ENCODE measurements at places on chromosomes 11 and 22. TPM values are rescaled to one million over a fixed set of nuclear protein-coding genes. Genes with fewer than 3 reads are reported as not detected.

DNA sequence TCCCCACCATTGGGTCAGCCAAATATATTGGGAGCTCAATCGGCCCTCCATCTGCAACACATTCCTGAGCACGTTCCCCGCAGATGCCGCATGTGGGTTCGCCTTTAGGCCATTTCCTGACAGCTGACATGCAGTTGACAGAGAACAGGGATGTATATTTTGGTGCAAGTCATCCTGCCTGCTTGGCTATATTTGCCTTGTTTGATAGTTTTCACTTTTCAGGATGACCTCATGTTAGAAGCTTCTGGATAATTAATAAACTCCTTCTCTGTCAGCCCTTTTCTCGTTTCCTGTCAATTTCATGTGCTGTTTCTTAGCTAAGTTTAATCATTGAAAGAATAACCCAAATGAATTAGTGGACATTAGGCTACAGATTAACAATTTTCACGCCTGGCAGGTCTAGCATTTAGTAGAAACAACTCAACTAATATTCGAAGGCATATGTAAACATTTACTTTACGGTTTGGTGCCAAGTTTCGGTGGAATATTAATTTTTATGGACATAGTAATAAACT is 105.8 kb upstream of the SLC5A12 start:
- H3K27ac ChIP-seq: peak overlapping the region; percentile 66
- peak; percentile 30 for DNase-seq

DNA sequence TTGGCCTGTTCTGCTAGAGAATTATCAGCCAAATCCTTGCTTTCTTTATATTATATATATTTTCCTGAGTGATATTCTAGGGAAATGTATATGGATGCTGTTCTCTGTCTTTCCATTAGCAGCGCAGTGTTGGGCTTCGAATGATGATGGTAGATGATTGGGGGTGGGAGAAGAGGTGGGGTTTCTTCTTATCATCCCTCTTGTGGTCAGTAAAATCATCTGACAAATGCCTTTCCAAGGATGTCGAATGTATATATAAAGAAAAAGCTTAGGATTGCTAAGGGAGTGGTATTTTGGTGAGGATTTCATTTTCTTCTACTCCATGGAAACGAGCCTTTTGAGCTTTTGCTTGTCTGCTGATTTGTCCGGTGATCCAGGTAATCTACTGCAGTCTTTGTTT is 48.9 kb downstream of the ARHGEF12 start:
- H3K4me1 ChIP-seq: peaks cover 15% of the 10 kb centered on the region

GRCh38 chr11:17439316-17439782 is 37.3 kb downstream of the ABCC8 start:
- DNase-seq: no peak
- H3K27ac ChIP-seq: no peak overlapping the region
- no peaks in the 10 kb centered on the region for H3K36me3 ChIP-seq
- no peak overlapping the region for H3K4me3 ChIP-seq
- H3K4me1 ChIP-seq: no peaks in the 10 kb centered on the region

GRCh38 chr11:34354782-34355181 is 3.0 kb downstream of the ABTB2 start:
- H3K27me3 ChIP-seq: peaks cover 13% of the 10 kb centered on the region
- peaks cover 6% of the 10 kb centered on the region for H3K4me1 ChIP-seq
- DNase-seq: peak; percentile 72
- H3K27ac ChIP-seq: no peak overlapping the region
- no peaks in the 10 kb centered on the region for H3K36me3 ChIP-seq

- peaks cover 4% of the 10 kb centered on the region for H3K4me1 ChIP-seq
- H3K27me3 ChIP-seq: no peaks in the 10 kb centered on the region
Observed at GRCh38 chr11:11416917-11417316, 63.9 kb upstream of the CSNK2A3 start.

DNA sequence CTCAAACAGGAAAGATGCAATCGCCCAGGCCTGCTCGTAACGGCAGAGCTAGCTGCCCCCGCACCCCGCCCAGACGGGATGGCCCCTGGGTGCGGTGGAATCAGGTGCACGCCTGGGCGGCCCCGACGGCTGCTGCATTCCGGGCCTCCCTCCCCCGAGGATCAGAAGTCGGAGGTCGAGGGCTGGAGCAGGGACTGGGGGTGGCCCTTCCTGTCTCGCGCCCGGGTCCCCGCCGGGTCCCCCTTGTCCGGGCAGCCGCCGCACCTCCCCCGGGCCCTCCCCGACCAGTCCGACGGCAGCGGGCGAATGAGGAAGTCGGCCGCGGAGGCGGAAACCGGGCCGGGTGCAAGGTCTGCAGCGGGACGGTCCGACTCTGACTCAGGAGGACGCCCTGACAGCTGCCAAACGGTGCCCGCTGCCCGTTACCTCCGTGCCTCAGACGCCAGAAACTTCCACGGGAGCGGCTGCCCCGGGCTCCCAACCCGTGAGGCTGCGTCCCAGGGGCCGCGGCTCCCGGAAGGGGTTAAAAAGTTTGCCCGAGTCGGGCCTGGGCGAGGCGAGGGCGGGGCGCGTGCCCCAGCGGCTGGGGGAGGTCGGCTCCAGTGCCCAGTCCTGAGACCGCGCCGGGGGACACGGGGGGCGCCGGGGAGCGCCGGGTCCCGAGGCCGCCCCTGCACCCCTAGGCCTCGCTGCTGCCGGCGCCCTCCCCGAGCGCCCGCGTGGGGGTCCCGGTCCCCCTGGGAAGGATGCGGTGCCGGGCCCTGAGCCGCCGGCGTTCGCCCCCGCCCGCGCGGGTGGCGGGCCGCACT is 663 bp downstream of the MYH9 start:
- peaks cover 11% of the 10 kb centered on the region for H3K4me1 ChIP-seq
- H3K4me3 ChIP-seq: peak overlapping the region; percentile 75
- no peak for DNase-seq
- peaks cover 28% of the 10 kb centered on the region for H3K36me3 ChIP-seq
- H3K27me3 ChIP-seq: no peaks in the 10 kb centered on the region

Gene PAX6
- not detected for total RNA-seq

GRCh38 chr22:46780453-46780852 is 18.0 kb downstream of the TBC1D22A start:
- no peak overlapping the region for H3K4me3 ChIP-seq
- no peak for DNase-seq
- peaks cover 3% of the 10 kb centered on the region for H3K4me1 ChIP-seq
- H3K27me3 ChIP-seq: no peaks in the 10 kb centered on the region
- H3K27ac ChIP-seq: no peak overlapping the region

DNA sequence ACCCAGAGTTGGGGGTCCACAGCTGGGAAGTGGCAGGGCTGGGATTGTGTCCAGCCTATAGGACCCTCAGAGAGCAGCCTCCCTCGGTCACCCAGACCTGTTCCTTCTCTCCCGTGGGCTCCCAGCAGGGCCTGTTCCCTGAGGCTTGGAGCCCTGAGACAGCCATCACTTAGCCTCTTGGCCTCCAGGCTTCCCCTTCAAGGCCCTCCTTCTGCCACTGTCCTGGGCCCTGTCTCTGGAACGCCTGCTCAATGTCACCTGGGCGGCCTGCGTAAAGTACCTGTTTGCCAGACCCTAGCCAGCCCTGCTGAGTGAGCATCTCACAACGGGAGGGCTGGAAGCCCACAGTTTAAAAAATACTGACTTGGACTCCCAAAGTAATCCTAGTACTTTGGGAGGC is 6.5 kb downstream of the MGAT3 start:
- H3K4me3 ChIP-seq: no peak overlapping the region
- H3K27ac ChIP-seq: no peak overlapping the region
- peaks cover 23% of the 10 kb centered on the region for H3K27me3 ChIP-seq
- no peaks in the 10 kb centered on the region for H3K4me1 ChIP-seq
- H3K36me3 ChIP-seq: no peaks in the 10 kb centered on the region

Gene YDJC
- 8.1 TPM for total RNA-seq

DNA sequence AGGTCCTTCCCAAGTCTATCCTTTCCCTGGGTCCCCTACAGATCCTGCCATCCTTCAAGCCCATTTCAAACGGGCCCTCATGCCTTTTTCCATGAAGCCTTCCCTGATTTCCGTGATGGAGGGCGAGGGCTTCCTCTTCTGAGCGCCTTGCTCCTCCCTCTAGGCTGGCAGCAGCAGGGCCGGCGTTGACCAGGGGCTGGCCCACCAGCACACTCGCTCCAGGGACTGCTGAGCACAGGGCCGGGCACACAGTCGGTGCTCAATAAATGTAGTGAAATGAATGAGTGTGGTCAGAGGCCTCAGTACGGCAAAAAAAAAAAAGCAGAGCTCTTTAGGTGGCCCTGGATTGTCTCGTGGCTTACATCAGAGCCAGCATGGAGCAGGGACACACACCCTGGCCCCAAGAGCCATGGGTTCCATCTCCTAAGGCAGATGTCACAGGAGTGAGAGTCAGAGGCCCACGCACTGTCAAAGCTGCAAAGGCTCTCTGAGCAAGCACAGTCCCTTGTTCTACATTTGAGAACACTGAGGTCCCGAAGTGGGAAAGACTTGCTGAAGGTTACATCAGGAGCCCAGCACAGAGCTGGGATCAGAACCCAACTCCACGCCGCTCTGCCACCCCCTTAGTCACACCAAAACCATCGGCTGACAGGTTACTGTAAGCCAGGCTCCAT is 3.1 kb downstream of the IL2RB start:
- H3K36me3 ChIP-seq: no peaks in the 10 kb centered on the region
- DNase-seq: no peak
- no peak overlapping the region for H3K27ac ChIP-seq
- peaks cover 2% of the 10 kb centered on the region for H3K4me1 ChIP-seq
- no peak overlapping the region for H3K4me3 ChIP-seq
- H3K27me3 ChIP-seq: peaks cover 50% of the 10 kb centered on the region

DNA sequence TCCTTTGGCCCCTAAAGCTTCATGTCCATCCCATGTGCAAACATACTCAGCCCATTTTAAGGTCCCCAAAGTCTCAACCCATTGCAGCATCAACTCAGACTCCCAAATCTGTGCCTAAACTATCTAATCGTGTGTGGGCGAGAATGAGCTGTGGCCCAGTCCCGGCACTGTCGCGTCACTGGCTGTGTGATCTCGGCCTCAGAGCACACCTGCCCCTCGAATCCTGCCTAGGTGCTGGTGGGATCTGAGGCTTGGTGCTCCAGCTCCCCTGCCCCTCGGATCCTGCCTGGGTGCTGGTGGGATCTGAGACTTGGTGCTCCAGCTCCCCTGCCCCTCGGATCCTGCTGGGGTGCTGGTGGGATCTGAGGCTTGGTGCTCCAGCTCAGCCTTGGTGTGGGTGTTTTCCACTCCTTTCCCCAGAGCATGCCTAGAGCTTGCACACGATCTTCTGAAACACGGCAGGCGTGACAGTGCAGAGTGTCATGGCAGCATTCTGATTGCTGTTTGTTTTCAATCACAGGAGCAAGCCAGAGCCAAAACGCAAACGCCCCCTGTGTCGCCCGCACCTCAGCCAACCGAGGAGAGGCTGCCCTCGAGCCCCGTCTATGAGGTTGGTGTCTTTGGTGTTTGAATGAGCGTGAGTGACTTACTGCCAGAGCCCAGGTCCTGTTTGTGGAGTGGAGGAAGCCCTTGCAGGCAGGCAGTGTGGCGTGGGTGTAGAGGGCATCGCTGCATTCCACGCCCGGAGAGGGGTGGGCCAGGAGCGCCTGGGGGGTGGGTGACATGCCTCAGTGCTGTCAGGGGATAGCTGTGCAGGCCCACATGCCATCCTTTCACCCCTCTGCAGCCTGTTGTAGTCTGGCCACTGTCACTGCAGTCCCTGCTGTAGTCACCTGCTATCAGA is 32.6 kb downstream of the CTTN start:
- H3K4me1 ChIP-seq: no peaks in the 10 kb centered on the region
- peaks cover 80% of the 10 kb centered on the region for H3K36me3 ChIP-seq
- no peak overlapping the region for H3K4me3 ChIP-seq

- H3K27ac ChIP-seq: no peak overlapping the region
- no peak overlapping the region for H3K4me3 ChIP-seq
- H3K36me3 ChIP-seq: no peaks in the 10 kb centered on the region
- no peak for DNase-seq
- H3K27me3 ChIP-seq: peaks cover 85% of the 10 kb centered on the region
Observed at GRCh38 chr11:13008061-13008435, 1.1 kb upstream of the RASSF10 start.

- H3K36me3 ChIP-seq: peaks cover 11% of the 10 kb centered on the region
- H3K27ac ChIP-seq: peak overlapping the region; percentile 94
Observed at GRCh38 chr11:62544581-62545436, 1.8 kb downstream of the AHNAK start.

GRCh38 chr11:103170865-103171264 is 61.6 kb downstream of the DYNC2H1 start:
- H3K4me1 ChIP-seq: no peaks in the 10 kb centered on the region
- no peak overlapping the region for H3K4me3 ChIP-seq
- DNase-seq: peak; percentile 61
- H3K36me3 ChIP-seq: peaks cover 3% of the 10 kb centered on the region

Gene ZNF70
- 3.9 TPM for total RNA-seq

GRCh38 chr11:79332017-79332416 is 108.8 kb downstream of the TENM4 start:
- no peaks in the 10 kb centered on the region for H3K36me3 ChIP-seq
- no peak overlapping the region for H3K4me3 ChIP-seq
- no peak overlapping the region for H3K27ac ChIP-seq
- H3K4me1 ChIP-seq: no peaks in the 10 kb centered on the region
- no peak for DNase-seq

GRCh38 chr22:48660790-48661740 is 1166.6 kb downstream of the BRD1 start:
- H3K4me1 ChIP-seq: no peaks in the 10 kb centered on the region
- H3K27me3 ChIP-seq: no peaks in the 10 kb centered on the region
- H3K4me3 ChIP-seq: no peak overlapping the region
- H3K36me3 ChIP-seq: no peaks in the 10 kb centered on the region
- no peak for DNase-seq

DNA sequence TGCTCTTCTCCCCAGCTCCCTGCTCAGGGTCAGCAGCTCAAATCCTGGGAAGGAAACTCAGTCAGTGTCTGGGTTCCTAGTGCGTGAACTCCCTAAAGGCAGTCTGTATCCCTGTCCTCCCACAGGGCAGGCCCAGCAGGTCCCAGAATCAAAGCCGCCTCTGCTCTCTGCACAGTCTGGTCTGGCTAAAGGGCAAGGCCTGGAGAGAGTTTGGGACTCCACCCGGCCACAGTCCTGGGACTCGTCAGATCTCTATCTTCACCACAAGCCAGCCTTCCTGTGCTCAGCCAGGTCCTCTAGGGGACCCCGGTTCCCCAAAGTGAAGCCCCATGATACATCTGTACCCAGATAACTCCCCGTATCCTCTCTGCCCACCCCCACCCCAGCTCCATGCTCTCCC is 56.2 kb upstream of the CSNK2A3 start:
- H3K4me1 ChIP-seq: peaks cover 1% of the 10 kb centered on the region
- no peaks in the 10 kb centered on the region for H3K36me3 ChIP-seq
- H3K27me3 ChIP-seq: no peaks in the 10 kb centered on the region
- H3K4me3 ChIP-seq: no peak overlapping the region
- H3K27ac ChIP-seq: no peak overlapping the region
